T-helper 17 cell (primary cell): ENCODE measurements at places on chromosomes 2 and 18.
A peak's percentile ranks its signal among the peaks of the same experiment; 100 is the strongest.

- no peak for DNase-seq
Measured at GRCh38 chr18:36460854-36461253, 163.3 kb downstream of the FHOD3 start.

DNA sequence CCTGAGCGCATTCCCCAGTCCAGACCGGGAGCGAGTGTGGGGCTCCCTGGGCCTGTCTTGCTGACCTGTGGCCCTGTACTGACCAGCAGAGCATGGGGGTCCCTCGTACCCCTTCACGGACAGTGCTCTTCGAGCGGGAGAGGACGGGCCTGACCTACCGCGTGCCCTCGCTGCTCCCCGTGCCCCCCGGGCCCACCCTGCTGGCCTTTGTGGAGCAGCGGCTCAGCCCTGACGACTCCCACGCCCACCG, 5.3 kb downstream of the NEU4 start:
- DNase-seq = no peak

- no peak for DNase-seq
Measured at GRCh38 chr18:2256577-2256976, 314.7 kb downstream of the METTL4 start.

DNA sequence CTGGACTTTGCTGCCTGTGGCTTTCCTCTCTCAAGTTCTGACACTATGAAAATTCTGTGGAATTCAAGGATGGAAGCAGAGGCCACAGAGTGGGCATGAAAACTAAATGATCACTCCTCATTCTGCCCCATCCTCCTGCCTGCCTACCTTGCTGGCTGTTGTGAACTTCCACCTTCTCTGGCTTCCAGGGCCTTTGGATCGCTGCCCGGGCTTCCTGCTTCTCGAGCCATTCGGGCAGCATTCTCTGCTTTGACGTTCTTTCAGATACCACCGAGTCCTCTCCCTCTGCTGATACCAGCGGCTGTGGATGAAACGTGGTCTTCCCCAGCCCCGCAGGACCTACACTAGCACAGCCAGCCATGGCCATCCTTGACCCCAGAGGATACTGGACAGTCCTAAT, 327.7 kb upstream of the SLC14A2 start:
- no peak for DNase-seq

DNA sequence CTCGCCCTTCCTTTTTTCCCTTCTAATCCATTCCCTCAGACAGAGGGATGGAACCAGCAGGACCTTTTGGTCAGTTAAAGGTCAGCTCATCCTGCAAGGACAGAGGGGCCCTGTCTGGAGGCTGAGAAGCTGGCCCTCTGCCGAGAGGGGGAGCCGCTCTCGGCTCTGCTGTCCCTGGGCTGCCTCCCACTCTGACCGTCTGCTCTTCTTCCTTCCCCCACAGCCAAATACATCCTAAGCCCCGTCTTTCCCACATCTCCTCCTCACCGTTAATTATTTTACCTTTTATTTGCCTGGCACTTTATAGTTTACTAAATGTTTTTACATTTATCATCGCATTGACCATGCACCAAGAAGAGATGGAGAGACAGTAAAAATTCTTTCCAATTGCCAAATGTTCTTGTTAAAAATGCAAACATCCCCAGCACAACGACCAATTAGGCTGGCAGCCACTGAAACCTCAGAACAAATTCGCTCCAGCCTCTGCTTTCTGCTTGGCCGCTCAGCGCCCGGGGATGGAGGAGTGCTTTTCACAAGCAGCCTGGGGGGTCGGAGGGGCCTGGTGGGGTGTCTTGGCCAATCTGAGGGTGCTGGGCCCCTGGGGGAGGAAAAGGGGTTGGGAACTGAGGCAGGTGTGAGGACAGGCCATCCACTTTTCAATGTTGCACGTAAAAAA, 123.7 kb downstream of the TNS1 start:
- DNase-seq = no peak

GRCh38 chr2:138931284-138932256, 151.4 kb upstream of the NXPH2 start:
- no peak for DNase-seq

DNA sequence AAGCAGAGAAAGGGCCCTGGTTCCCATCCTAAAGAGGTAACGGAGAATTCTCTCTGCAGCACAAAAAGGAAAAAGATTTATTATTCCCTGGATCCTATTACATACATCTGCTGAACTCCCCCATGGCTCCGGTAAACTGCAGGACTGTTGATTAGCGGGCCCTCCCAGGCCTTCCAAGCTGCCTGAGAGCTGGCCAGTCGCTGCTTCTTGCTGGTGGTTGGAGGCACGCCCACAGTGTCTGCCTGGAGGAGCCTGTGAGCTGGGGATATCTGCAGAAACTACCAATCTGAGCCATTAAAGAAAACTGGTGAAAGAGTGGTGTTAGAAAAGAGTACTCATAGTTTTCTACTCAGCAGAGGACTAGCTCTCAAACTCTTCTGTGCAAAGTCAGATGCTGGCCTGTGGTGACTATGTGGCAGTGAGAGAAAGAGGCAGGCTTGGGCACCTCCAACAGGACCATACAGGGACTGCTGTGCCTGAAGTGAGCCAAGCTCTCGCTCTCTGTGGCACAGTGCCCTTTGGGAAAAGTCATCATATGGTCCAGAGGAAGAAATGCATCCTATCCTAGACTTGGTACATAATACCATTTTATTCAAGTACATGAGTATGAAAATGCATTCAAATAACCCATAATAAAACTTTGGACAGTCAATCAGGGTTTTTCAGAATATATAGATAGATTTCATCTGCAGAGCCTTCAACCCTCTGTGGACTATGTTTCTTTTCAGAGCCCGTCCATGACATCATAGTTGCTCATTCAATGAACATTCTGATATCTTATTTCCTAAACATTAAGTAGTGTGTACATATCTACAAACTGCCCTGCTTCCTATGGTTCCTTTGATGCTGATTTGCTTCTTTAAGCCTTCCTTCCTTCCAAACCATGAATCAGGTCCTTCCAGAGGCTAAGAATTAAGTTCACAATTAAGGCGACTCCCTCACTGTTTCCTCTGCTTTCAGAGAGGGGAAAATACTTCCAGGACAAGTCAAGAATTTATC, 242.0 kb upstream of the LYPD1 start:
- no peak for DNase-seq

GRCh38 chr2:42128721-42129486, 40.2 kb upstream of the EML4 start:
- no peak for DNase-seq

DNA sequence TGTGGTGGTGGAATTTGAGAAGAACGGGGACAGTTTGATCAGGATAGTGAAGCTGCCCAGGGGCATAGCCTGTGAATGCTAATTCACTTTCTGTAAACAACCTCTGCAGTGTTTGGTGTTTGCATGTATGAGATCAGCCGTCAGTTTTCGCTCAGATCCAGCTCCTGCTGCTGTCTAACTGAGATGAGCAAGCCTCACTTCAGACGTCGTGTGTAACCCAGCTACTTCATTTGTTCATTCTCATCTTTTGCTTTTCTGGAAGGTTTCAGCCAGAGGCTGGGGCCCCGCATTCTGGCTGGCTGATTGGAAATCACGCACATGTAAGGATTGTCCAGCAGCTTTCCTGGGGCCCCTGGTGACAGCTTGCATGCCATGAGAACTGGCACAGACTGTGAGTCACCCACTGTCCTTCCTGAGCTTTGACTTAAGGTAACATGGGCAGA, 48.9 kb downstream of the LDLRAD4 start:
- no peak for DNase-seq

DNA sequence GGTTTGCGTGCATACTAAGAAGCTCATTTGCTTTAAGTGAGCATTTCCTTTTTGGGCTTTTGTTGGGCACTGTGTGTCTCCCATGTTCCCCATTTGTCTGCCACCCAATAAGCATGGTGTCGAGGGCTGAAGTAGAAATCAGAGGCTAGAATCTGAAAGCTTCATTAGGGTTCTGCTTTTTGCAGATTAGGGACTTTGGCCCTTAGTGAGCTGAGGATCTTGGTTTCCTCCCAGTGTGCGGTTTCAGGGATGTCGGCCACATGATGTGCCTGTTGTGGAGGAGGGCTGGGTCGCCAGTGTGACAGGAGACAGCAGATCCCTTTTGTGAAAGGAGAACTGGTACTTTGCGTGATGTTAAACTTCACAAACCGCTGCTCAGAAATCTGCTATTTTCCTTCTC, 41.1 kb downstream of the PLEKHB2 start:
- no peak for DNase-seq

- no peak for DNase-seq
Measured at GRCh38 chr2:70005752-70006446, 44.5 kb upstream of the ASPRV1 start.

DNA sequence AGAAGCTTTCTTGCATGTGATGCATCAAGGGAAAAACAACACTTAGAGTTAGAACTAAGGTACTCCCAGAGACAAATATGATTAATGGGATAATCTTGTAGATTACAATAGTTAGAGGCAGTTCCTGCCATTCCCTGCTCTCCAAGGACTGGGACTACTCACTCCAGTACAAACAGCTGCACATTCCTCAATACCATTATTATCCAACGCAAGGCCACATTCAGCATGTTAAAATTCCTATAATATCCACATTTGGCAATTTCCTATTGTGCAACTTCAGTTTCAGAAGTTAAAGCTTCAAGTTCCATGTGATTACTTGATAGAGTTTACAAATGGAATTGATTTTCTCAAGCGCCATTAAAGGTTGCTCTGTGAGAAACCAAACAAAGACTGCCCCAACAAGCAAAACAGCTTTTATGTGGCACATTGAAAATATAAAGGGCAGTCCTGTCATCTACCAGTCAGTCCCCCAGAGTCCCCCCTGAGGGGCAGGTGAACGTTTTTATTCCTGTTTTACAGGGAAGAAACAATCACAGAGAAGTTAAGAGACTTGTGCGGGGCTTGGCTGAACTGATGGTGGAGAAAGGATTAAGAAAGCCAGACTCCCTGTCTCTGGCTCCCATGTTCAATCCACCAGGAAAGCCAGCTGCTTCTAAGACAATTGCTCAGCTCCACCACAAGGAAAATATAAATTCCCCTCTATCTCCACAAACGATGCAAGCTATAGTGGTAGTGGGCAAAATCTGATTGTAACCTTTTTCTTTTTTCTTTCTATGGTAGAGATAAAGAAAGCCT, 72.6 kb downstream of the TXNL1 start:
- no peak for DNase-seq

DNA sequence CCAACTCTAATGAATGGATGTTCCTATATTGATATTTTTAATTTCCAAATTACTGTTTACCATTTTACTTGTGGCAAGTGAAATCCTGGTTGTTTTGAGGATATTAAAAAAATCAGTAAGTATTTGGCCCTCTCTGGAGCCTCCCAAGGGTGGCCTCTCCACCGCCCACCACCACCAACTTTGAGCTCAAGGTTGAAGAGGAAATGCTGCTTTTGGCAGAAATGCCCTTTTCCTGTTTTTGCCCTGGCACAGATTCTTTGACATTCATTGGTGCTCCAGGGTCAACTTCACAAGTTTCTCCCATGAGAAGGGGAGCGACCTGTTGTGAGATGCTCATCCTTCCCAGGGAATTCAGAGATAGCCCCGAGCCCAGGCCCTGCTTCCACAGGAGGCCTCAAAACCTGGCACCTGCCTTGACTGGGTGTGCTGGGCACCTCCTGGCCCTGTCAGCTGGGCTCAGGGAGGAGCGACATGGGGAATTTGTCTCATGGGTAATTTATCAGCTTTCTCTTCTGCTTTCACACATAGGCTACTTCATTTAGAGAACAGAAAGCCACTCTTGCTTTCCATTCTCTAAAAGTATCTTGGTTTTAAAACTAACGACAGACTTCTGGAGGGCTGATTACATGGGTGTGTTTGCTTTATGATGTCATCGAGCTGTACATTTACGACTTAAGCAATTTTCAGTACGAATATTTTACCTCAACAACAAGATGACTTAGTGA, 6.9 kb downstream of the CD8A start:
- DNase-seq = no peak

GRCh38 chr2:202307690-202308089, 42.1 kb downstream of the NOP58 start:
- DNase-seq = no peak

DNA sequence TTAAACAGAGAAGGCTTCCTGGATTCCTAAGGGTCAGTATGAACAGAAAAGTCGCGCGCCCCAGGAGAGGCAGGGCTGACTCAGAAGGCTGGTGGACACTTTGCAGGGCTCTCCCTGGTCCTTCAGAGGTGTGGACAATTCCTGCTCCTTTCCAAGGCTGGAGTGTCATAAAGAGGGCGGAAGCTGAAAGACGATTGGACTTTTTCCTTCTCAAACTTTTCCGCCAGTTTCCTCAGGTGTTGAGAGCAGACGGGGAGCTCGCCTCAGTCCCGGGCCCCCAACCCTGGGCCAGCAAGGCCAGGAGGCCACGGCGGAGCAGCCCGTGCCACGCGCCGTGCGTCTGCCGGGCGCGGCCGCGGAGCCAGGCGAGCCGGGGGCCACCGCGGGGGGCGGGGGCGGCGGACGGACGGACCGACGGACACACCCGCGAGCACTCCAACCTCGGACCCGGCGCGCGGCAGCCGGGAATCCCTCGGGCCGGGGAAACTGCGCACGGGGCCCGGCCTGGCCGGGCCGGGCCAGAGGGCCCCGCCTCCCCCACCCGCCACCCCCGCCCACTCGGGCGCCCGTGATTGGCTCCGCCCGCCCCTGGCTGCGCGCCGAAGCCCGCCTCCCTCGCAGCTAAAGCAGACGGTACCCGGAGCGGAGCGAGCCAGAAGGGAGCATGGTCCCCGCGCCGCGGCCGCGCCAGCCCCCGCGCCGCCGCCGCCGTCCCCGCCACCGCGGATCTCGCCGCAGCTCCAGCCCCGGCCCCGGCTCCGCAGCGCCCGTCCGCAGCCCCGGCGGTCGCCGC, at the start of gene KLHL29:
TSS of gene KLHL29 (plus strand) at position 629 of the 793 bp plus-strand sequence. CDS start 177,018 bp downstream, outside the sequence.
- DNase-seq = peak; percentile 26

- no peak for DNase-seq
Measured at GRCh38 chr2:99656994-99657393, 167.2 kb upstream of the REV1 start.

DNA sequence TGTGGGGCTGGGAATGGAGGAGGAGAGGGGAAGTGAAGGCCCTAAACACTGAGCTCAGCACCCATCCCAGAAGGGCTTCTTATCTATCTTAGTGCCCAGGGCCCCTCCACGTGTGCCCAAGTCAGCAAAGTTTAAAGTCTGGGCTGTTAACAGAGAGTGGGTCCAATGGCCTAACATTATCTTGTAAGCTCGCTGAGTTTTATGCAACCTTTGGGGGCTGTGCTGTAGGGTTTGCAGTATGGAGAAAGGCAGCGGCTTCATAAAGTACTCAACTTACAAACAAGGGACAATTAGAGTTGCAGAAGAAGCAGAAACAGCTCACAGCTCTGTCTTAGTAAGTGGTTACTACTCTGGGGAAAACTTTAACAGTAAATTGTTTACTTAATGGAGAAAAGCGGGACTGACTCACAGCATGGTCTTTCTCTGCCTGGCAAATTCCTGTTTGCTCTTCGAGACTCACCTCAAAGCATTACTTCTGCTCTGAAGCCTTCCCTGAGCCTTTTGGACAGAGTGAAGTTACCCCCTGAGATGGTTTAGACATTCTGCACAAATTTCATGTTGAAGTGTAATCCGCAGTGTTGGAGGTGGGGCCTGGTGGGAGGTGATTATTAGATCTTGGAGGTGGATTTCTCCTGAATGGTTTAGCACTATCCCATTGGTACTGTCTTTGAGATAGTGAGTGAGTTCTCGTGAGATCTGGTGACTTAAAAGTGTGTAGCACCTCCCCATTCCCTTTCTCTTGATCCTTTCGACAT, 9.0 kb downstream of the ENOSF1 start:
- no peak for DNase-seq
